ENCODE measurements at places on chromosomes 6 and 20. TPM values are rescaled to one million over a fixed set of nuclear protein-coding genes. Genes with fewer than 3 reads are reported as not detected.

PAX1 gene
- 0.09 TPM for total RNA-seq

C6orf58 gene
- total RNA-seq, result not detected

PHACTR3 gene
- not detected for total RNA-seq

HLA-DRA gene
- total RNA-seq, result not detected

CAGE1 gene
- total RNA-seq, result not detected

KCTD20 gene
- total RNA-seq, result 22.1 TPM

UST gene
- 5.0 TPM for total RNA-seq

EFCAB8 gene
- total RNA-seq, result not detected

PLN gene
- total RNA-seq, result not detected

TUBE1 gene
- total RNA-seq, result 5.7 TPM

PRND gene
- not detected for total RNA-seq

SULF2 gene
- 21.7 TPM for total RNA-seq

DAAM2 gene
- total RNA-seq, result 0.02 TPM

PDYN gene
- not detected for total RNA-seq

LIN28B gene
- total RNA-seq, result 1.6 TPM

GNMT gene
- total RNA-seq, result 0.27 TPM

SLC17A9 gene
- total RNA-seq, result not detected

IER3 gene
- 79.6 TPM for total RNA-seq

POLH gene
- 8.7 TPM for total RNA-seq

C4A gene
- 1.5 TPM for total RNA-seq

FHL5 gene
- total RNA-seq, result not detected

RIPPLY2 gene
- not detected for total RNA-seq

GABRR2 gene
- 0.09 TPM for total RNA-seq

MCHR2 gene
- total RNA-seq, result not detected

MYO6 gene
- total RNA-seq, result 8.9 TPM

FAXC gene
- total RNA-seq, result 7.2 TPM

LTB gene
- 0.33 TPM for total RNA-seq

HS3ST5 gene
- total RNA-seq, result not detected

FAM209B gene
- total RNA-seq, result 1.00 TPM

FOXC1 gene
- total RNA-seq, result 8.2 TPM

WFDC10A gene
- total RNA-seq, result not detected

ZC2HC1B gene
- total RNA-seq, result not detected

CENPQ gene
- 9.8 TPM for total RNA-seq

EDN3 gene
- total RNA-seq, result 1.6 TPM

GSTA1 gene
- total RNA-seq, result not detected

ID1 gene
- 530 TPM for total RNA-seq

MROH8 gene
- total RNA-seq, result 0.69 TPM

Measured in A549 treated with ZK216348 at 1 μM for 4 hours (cell line).